Spleen (tissue), 13 donors: ENCODE measurements at places on chromosomes 12 and 14. TPM values are rescaled to one million over a fixed set of nuclear protein-coding genes. Genes with fewer than 3 reads are reported as not detected.

- no peak overlapping the region for H3K27ac ChIP-seq
- H3K4me3 ChIP-seq = no peak overlapping the region
- no peak for DNase-seq
- H3K27me3 ChIP-seq = no peaks in the 10 kb centered on the region
- no peaks in the 10 kb centered on the region for H3K36me3 ChIP-seq
These were observed 868 bp downstream of the COX8C start for GRCh38 chr14:93347850-93348249.

DNA sequence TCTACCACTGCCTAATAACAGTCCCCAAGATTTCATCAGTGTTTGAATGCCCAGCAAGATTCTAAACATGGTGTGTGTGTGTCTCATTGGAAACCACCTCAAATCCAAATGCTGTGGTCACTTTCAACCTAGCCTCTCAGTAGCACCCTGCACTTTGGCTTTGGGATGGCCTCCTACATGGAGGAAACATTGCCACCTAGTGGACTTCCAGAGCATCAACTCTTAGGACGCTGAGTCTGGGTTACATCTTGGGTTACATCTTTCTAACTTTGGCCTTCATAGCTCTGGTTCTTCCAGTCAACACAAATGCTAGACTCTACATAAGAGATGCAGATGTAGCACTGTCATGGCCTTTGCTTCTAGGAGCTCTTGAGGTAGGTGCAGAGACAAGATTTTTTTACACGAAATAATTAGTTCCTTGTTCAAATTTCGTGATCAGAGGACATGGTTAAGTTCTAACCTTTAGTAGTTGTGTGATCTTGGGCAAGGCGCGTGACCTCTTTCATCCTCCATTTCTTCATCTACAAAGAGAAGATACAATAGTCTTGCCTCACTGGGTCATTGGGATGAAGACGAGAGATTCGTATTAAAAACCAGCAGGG is 113.5 kb upstream of the VASH1 start:
- H3K4me1 ChIP-seq = no peaks in the 10 kb centered on the region
- no peak overlapping the region for H3K27ac ChIP-seq
- DNase-seq = no peak
- no peaks in the 10 kb centered on the region for H3K36me3 ChIP-seq

DNA sequence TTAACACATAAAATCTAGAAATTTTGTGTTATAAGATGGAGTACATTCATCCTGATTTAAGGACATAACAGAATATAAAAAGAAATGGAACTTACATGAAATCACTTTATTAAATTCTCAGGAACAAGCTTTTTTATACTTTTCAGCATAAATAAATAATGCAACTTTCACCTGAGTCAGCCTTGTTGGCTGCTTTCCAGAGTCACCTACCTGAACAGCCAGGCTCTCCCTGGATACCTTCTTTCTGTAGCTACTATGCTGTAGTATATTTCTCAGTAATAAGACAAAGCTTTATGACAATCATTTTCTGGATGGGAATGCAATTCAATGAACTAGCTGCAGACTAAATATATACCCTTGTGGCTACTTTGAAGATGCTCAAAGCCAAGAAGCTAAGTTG is 111.9 kb downstream of the NTS start:
- H3K27ac ChIP-seq = no peak overlapping the region
- H3K36me3 ChIP-seq = no peaks in the 10 kb centered on the region
- no peak overlapping the region for H3K4me3 ChIP-seq
- no peak for DNase-seq

DNA sequence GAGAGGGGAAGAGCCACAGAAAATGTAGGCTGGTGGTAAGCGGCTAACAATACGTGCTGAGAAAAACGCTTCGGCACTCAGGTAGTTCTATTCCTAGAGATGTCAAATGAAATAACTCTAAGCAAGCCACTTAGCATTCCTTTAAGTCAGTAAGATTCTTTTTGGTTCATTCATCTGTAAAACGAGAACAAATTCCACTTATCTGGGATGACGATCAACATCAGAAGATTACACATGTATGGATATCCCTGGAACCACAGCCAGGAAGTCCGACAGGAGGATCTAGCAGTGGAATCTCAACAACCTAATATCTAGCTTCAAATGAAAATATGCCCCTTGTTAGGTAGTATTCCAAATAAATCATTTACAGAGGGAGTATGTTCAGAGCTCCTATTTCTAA is 74.6 kb upstream of the CDKN3 start:
- H3K27ac ChIP-seq = no peak overlapping the region
- no peak for DNase-seq
- H3K27me3 ChIP-seq = no peaks in the 10 kb centered on the region
- H3K4me3 ChIP-seq = no peak overlapping the region
- no peaks in the 10 kb centered on the region for H3K36me3 ChIP-seq

DNA sequence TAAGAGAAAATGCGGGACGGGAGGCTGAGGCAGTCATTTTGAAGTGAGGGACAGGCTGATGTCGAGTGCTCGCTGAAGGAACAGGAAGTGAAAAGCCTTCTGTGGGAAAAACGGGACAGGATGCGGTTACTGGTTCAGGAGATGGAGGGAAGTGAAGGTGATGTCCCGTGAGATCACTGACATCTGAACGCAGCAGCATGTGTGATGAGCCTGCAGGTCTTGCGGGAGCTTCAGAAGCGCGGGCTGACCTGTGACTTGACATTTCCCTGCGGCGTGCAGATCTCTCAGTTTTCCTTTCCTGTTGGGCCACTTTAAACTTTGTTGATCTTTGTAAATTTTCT is 77.8 kb downstream of the DDX51 start:
- no peak overlapping the region for H3K27ac ChIP-seq
- H3K4me3 ChIP-seq = no peak overlapping the region
- H3K27me3 ChIP-seq = no peaks in the 10 kb centered on the region
- peaks cover 25% of the 10 kb centered on the region for H3K4me1 ChIP-seq
- peaks cover 96% of the 10 kb centered on the region for H3K36me3 ChIP-seq
- peak; percentile 73 for DNase-seq

GRCh38 chr12:61654698-61655097 is 605.5 kb upstream of the USP15 start:
- H3K4me3 ChIP-seq = no peak overlapping the region
- H3K27ac ChIP-seq = no peak overlapping the region
- no peaks in the 10 kb centered on the region for H3K27me3 ChIP-seq
- H3K4me1 ChIP-seq = no peaks in the 10 kb centered on the region

Gene EFCAB11
- 13.7 TPM for total RNA-seq
